ENCODE measurements at places on chromosomes 5 and 9.

GRCh38 chr9:92942688-92943616 is 4.4 kb upstream of the FGD3 start:
- no peak for DNase-seq

DNA sequence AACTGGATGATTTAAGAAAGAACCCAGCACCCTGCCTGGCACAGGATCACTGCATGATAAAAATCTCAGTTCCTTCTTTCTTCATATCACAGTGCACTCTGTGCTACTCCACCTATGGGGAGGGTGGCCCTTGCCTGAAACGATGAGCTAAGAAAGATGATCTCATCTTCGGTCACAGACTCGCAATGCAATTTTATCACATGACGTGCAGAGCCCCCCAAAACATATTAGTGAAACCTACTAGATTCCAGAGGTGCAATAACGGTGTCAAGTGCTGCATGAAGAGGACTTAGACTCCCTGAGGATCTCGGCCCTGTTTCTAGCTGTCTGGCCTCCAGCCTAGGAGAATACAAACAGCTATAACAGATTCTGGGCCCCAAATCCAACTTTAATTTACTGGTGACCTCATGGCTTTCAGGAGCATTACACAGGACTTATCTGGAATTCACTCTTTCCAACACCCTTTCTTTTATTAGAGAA is 104.0 kb downstream of the EBF1 start:
- DNase-seq = no peak

DNA sequence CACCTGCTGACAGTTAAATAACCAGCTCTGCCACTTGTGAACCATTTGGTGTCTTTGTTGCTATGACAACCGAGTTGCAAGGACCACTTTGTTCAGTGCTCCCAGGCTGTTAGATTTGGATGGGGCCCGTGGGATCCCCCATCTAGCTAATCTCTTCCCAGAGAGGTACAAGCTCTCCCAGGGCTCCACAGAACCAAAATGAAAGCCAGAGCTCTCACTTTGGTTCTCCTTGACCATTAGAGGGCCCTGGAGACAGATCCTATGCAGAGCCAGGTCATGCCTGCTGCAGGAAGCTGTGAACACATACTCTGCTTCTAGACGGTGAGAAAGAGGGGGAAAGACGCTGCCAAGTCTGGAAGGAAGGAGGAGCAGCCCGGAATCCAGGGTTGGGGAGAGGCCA is 224.6 kb downstream of the GABBR2 start:
- peak; percentile 33 for DNase-seq

GRCh38 chr9:76342858-76343257 is 51.4 kb downstream of the RFK start:
- no peak for DNase-seq

- DNase-seq = no peak
Measured at GRCh38 chr9:126219648-126220063, 107.0 kb upstream of the MVB12B start.

GRCh38 chr5:109644829-109645228 is 44.9 kb upstream of the MAN2A1 start:
- DNase-seq = no peak

- no peak for DNase-seq
Measured at GRCh38 chr9:23707249-23707648, 118.8 kb downstream of the ELAVL2 start.

DNA sequence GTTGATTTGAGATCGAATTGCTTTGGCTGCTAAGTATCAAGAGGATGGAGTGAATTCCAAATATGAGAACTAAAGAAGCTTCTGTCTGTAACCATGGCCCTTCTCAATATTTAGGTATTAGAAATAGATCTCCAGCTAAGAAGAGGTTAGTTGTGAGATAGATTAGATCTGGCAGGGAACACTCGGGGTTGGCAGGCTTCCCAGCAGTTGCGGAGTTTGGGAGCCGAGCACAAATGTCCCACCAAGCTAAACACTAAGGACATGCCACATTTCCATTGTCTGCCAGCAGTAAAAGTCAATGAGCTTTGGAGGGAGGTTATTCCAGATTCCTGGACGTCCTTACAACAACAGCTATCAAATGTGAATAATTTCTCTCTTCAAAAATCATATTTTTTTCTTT is 85.8 kb downstream of the TAF11L14 start:
- no peak for DNase-seq

DNA sequence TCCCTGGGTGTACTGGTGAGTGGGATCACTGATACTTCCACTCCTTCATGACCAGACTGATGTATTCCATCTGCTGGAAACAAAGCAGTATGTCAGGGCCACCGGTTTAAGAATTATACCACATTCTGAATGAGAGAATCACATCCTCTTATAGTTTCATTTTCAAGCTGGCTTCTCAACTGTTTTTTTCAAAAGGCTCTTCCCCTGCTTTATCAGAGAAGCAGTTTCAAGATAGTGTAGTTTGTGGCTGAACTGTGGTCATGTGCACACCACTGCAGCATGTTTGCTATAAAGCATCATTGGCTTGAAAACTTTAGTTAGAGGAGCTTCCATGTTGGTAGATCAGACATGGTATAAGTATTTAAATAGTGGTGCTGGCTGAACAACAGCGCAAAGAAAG is 450.5 kb upstream of the CDH10 start:
- DNase-seq = no peak
